ENCODE measurements at places on chromosomes 7 and 10.
A peak's percentile ranks its signal among the peaks of the same experiment; 100 is the strongest.

GRCh38 chr7:95758187-95758586, 14.2 kb upstream of the DYNC1I1 start:
- H3K4me1 ChIP-seq: peaks cover 4% of the 10 kb centered on the region
- DNase-seq: no peak
- no peak overlapping the region for H3K27ac ChIP-seq

- no peaks in the 10 kb centered on the region for H3K4me1 ChIP-seq
- no peak for DNase-seq
- H3K27me3 ChIP-seq: no peaks in the 10 kb centered on the region
Observed at GRCh38 chr10:68106656-68107055, 2.6 kb upstream of the MYPN start.

- H3K4me3 ChIP-seq: peak overlapping the region; percentile 84
- no peaks in the 10 kb centered on the region for H3K36me3 ChIP-seq
Observed at GRCh38 chr7:25852211-25852938, 299.6 kb upstream of the NFE2L3 start.

DNA sequence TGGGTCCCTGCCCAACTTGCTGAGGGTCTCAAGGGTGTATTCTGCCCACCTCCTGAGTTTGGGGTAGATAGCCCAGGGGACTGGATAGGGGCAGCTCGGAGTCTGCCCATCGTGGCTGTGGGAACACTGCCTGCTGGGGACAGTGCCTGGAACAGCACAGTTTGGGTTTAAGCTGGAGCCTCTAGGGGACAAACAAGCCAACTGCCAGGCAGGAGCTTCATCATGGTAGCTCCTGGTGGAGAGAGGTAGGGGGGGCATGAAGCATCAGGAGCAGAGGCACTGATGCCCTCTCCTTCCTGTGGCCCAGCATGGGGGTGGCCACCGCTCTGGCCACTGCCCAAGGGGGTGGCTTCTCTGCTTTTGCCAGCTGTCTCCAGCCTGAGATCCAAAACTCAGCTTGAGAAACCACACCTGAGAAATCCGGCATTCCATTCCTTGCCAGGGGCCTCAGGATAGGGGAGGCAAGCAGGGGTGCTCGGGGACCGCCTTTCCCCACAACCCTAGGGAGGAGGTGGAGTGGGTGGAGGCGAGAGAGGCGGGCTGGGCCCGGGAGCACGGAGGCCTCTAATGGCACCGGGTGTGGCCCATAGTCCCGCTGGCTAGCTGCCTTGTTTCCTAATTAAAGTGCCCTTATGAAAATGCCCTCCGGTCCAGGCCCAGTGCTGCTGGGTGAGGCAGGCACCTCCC, 47.6 kb downstream of the UNC5B start:
- H3K4me1 ChIP-seq: peaks cover 24% of the 10 kb centered on the region
- no peak for DNase-seq
- peaks cover 5% of the 10 kb centered on the region for H3K27me3 ChIP-seq
- H3K27ac ChIP-seq: no peak overlapping the region
- no peak overlapping the region for H3K4me3 ChIP-seq
- no peaks in the 10 kb centered on the region for H3K36me3 ChIP-seq

GRCh38 chr7:15554081-15554480, 7.7 kb downstream of the AGMO start:
- H3K36me3 ChIP-seq: no peaks in the 10 kb centered on the region
- H3K27me3 ChIP-seq: no peaks in the 10 kb centered on the region
- peaks cover 15% of the 10 kb centered on the region for H3K4me1 ChIP-seq
- H3K4me3 ChIP-seq: no peak overlapping the region

DNA sequence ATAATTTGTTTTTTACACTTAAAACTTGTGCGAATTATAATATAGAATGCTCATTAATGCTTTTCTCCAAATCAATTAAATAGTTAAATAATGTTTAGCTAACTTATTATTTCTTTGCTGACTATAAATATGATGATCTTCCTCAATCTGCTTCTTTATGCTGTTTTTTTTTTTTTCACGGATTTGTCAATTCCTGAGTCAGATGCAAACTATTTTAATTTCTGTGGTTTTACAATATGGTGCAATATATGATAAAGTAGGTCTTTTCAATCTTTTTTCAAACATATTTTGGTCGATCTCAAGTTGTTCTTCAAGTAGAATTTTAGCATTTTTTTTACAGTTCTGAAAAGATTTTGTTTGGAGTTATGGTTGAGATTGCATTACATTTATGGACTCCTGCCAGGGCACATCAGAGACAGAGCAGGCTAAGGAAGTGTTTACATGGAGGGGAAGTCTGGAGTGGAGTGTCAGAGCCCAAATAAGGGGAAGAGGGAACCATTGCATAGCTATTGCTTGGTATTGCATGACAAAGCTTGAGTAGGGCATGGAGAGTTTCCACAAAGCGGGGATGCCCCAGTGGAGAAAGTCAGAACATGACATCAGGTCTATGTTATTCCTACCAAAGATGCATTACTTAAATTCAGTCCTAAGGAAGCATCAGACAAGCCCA, 204.4 kb downstream of the OTUD1 start:
- no peak overlapping the region for H3K4me3 ChIP-seq
- H3K27me3 ChIP-seq: no peaks in the 10 kb centered on the region
- H3K36me3 ChIP-seq: no peaks in the 10 kb centered on the region
- no peaks in the 10 kb centered on the region for H3K4me1 ChIP-seq
- no peak for DNase-seq

DNA sequence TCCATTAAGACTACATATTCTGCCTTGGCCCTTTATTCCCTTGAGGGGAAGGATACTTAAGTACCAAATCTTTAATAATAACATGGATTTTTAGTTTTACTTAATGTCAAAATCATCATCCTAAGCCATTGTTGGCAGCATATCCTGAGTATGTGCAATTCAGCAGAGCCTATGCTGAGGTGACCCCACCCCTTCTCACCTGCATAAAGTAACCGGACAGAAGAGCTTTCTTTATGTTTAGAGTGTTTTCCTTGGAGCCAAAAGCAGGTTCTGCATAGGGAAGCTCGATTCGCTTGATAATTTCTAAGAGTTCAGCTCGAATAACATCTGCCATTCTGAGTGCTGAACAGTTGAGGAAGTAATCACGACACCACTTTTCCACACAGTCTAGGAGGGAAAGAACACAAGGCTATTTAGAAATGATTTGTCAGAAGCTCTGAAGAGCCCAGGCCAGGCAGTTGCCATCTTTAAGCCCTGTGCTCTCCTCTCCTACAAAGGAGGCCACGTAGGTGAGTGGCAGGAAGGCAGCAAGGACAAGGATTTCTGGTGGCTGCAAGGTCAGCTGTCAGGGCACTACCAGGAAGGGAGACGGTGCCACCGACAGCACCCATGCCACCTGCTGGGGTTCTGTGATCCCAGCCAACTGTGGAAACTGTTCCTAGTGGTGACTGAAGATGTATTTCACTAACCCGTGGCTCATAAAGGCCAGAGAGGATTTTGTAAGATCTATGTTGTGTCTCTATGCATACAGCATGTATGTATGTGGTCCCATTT, 15.6 kb downstream of the BCCIP start:
- H3K36me3 ChIP-seq: no peaks in the 10 kb centered on the region
- DNase-seq: no peak
- H3K4me3 ChIP-seq: no peak overlapping the region
- H3K27ac ChIP-seq: no peak overlapping the region

- H3K27ac ChIP-seq: no peak overlapping the region
- no peaks in the 10 kb centered on the region for H3K4me1 ChIP-seq
- peaks cover 9% of the 10 kb centered on the region for H3K27me3 ChIP-seq
Observed at GRCh38 chr10:43683451-43684291, 35.0 kb upstream of the ZNF32 start.

- H3K27me3 ChIP-seq: peaks cover 34% of the 10 kb centered on the region
- H3K36me3 ChIP-seq: peaks cover 5% of the 10 kb centered on the region
- peak overlapping the region; percentile 4 for H3K4me3 ChIP-seq
- peak; percentile 35 for DNase-seq
Observed at GRCh38 chr10:92691591-92692079, 1.9 kb downstream of the HHEX start.

GRCh38 chr7:154587792-154588191, 415.1 kb downstream of the PAXIP1 start:
- H3K4me1 ChIP-seq: no peaks in the 10 kb centered on the region
- no peak overlapping the region for H3K4me3 ChIP-seq
- H3K36me3 ChIP-seq: peaks cover 11% of the 10 kb centered on the region

DNA sequence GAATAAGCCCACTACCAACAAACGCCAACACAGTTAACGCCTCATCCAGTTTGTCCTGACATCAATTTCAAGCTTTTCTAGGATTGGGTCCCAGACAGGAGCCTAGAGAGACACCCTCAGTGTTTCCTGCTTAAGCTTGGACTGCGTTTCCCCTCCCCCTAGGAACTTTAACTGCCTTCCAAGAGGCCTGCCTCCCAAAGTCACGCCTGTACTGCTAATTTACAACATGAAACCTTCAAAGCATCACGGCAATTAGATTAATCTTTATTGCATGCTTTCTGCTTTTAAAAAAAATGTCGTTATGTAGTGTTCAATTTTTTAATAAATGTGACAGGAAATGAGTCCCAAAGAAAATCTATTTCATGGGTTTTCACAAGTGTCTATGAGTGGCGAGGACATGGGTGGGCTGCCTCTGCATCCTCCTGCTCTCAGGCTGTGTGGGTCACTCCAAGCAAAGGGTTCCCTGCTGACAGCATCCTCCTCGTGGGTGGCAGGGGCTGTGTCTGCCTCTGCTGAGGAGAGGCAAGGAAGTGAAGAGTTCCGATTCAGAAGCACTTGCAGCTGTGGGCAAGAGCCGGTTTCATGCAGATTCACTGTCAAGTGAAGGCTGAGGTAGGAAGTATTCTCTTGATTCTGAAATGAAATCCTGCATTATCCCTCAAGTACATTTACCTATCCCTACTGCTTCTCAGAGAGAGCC, 193.0 kb upstream of the KMT2E start:
- no peak for DNase-seq
- no peaks in the 10 kb centered on the region for H3K36me3 ChIP-seq
- no peaks in the 10 kb centered on the region for H3K4me1 ChIP-seq
- H3K27me3 ChIP-seq: no peaks in the 10 kb centered on the region
- H3K27ac ChIP-seq: no peak overlapping the region

DNA sequence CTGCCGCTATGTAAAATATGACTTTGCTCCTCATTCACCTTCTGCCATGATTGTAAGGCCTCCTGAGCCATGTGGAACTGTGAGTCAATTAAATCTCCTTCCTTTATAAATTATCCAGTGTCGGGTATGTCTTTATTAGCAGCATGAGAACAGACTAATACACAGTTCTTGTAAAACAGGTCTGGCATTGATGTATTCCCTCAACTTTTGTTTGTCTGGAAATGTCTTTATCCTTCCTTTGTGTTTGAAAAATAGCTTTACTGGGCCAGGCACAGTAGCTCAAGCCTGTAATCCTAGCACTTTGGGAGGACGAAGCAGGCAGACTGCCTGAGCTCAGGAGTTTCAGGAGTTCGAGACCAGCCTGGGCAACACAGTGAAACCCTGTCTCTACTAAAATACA, 14.5 kb downstream of the IPMK start:
- no peak overlapping the region for H3K4me3 ChIP-seq
- no peak overlapping the region for H3K27ac ChIP-seq

DNA sequence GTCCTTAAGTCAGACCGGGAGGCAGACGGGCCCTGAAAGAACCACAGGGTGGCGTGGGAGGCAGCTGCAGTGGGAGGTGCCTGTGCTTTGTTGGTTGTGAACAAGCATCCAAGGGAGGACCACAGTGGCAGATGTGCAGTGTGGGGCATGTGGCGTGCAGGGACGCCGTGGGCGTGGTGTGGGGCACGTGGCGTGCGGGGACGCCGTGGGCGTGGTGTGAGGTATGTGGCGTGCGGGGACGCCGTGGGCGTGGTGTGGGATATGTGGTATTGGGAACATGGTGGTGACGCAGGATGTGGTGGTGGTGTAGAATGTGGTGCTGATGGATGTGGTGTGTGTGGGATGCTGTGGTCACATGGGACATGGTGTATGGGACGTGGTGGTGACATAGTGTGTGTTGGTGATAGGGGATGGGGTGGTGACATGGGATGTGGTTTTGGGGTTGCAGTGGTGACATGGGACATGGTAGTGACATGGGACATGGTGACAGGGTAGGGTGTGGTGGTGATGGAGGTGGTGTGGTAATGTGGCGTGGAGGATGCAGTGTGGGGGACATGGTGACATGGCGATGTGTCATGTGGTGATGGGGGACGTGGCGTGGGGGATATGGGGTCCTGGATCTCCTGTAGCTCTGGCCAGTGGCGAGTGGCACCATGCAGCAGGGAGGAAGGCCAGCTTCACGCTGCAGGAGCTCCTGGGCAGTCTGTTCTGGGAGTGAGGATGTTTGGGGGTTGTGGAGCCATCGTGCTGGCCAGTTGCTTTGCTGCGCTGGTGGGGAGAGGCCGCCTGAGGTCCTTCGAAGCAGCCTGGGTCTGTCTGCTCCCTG, 78.8 kb downstream of the INPP5A start:
- no peak for DNase-seq
- peaks cover 4% of the 10 kb centered on the region for H3K27me3 ChIP-seq
- H3K27ac ChIP-seq: no peak overlapping the region
- H3K36me3 ChIP-seq: peaks cover 16% of the 10 kb centered on the region
- H3K4me3 ChIP-seq: no peak overlapping the region
- H3K4me1 ChIP-seq: peaks cover 2% of the 10 kb centered on the region

DNA sequence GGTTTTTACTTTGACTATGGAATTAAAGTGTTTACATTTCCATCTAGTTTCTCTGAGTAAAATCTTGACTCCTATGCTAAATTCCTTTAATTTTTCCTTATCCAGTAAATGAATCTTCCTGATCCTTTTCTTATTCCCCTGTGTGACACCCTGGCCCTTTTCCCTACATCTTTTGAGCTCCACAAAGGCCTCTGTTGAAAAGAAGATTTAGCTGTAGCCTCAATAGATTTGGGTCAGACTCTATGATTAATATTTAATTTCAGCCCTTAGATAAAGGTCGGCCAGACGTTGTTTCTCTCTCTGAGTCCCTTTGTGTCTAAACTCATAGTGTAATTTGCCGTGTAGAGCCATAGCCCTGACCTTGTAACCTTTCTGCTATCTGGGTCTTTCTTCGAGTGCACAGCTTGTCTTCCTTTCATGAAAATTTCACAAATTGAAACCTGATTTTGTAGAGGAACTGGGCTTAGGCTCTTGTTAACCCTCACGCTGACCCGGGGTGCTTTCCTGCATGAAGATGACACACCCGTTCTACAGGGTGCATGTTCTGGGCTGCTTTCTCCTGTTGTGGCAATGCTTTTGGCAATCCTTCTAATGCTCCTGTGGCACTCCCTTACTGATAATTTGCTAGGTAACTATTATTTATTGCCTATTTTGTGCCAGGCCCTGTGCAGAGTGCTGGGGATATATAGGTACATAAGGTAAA, 21.2 kb downstream of the LSMEM1 start:
- no peak overlapping the region for H3K4me3 ChIP-seq
- H3K27ac ChIP-seq: no peak overlapping the region
- peaks cover 2% of the 10 kb centered on the region for H3K4me1 ChIP-seq
- no peaks in the 10 kb centered on the region for H3K27me3 ChIP-seq

- no peak for DNase-seq
- no peaks in the 10 kb centered on the region for H3K4me1 ChIP-seq
- no peak overlapping the region for H3K4me3 ChIP-seq
- no peak overlapping the region for H3K27ac ChIP-seq
- no peaks in the 10 kb centered on the region for H3K36me3 ChIP-seq
Observed at GRCh38 chr7:47371733-47372368, 210.1 kb downstream of the TNS3 start.

GRCh38 chr10:49260644-49261296, 38.2 kb upstream of the C10orf71 start:
- no peak overlapping the region for H3K4me3 ChIP-seq
- H3K27ac ChIP-seq: no peak overlapping the region
- no peaks in the 10 kb centered on the region for H3K27me3 ChIP-seq
- H3K36me3 ChIP-seq: peaks cover 16% of the 10 kb centered on the region

All from glutamatergic neuron (in vitro differentiated cells).